ENCODE measurements at places on chromosomes 4 and X. TPM values are rescaled to one million over a fixed set of nuclear protein-coding genes. Genes with fewer than 3 reads are reported as not detected.

- DNase-seq: no peak
Observed at GRCh38 chr4:185112104-185112503, 31.0 kb upstream of the SLC25A4 start.

- DNase-seq: no peak
Observed at GRCh38 chr4:138051157-138051556, 191.0 kb downstream of the SLC7A11 start.

- no peak for DNase-seq
Observed at GRCh38 chrX:51456814-51457213, 39.6 kb downstream of the NUDT11 start.

DNA sequence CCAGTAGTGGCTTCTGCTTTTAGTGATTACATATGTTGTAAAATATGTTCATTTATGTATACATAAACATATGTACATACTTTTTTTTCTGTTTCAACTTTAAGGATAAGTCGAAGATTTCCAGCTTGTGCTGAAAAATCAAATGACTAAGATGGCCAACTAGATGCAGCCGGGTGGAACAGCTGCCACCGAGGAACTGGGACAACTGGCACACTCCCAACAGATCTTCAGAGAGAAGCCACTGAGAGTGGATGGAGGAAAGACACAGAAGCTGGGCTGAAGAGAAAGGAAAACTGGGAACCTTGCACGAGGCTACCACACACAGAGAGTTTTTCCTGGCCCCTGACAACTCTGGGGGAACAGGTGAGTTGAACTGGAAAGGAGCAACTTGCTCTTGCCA, 207.5 kb downstream of the FAM47B start:
- DNase-seq: no peak

DNA sequence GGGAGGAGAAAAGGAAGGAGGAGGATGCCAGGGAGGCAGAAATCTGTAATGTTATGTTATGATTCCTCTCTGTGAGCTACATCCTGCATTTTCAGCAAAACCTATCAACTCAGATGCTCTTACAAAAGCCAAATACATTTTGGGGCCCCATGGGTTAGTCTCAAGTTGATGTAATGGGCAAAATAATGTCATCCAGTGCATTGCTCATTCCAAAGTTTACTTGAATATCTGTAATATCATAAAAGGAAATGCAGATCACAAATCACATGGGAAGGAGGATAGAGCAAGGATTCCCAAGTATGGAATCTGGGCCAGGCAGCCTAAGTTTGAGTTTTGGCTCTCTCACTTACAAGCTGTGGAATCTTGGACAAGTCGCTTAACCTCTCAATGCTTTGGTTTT, 74.9 kb upstream of the SOD3 start:
- DNase-seq: no peak

DNA sequence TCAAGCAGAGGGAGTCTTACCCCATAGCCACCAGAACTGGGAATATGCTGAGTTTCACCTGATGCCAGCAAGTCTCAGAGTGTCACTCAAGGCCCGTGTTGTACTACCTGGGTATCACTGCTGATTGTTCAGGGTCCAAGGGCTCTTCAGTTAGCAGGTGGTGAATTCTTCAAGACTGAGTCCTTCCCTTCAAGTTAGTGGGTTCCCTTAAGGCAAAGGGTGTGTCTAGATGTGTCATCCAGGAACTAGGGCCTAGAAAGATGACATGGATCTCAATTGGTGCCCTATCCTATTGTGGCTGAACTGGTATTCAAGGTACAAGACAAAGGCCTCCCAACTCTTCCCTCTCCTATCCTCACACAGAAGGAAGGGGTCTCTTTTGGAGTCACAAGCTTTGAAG, 159.9 kb upstream of the DIPK2B start:
- no peak for DNase-seq

- no peak for DNase-seq
Observed at GRCh38 chrX:77415161-77415560, 32.0 kb upstream of the FGF16 start.

- no peak for DNase-seq
Observed at GRCh38 chr4:106035204-106035603, 139.9 kb downstream of the NPNT start.

DNA sequence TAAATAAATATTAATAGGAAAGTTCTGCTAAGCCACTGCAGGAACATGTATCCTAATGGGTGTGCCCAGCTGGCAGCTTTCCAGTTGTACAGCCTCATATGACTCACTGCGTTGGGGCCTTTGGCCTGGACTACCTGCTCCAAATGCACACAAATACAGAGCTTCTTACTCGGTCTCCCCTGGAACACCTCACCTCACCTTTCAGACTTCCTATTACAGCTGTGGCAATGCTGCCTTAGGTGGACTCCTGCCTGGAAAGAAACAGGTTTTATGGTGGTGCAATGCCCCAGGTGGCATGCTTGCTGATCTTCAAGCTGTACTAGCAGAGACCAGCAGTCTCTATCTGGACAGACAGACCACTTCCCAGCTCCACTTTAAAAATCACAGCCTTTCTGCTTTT, 85.7 kb upstream of the EXOC1L start:
- peak; percentile 65 for DNase-seq

DNA sequence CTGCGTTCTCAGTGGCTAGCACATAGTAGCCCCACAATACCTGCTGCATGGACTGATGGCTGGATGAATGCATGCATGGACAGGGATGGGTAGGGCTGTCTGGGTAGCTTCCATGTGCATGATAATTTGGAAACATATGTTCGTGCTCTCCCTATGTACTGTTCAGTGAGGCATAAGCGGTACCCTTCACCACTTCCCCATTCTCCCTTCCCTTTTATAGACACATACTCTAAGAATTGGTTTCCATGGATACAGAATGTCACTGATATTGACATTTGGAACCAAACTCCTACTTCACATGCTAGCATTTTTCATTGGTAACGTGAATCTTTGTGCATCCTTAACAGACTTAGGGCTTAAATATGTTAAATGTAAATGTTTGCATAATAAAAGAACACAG, 20.4 kb downstream of the USP46 start:
- DNase-seq: no peak

GRCh38 chrX:21479695-21480270, 105.6 kb downstream of the CNKSR2 start:
- DNase-seq: no peak

- peak; percentile 76 for DNase-seq
Observed at GRCh38 chrX:56788229-56788628, 59.2 kb downstream of the NBDY start.

DNA sequence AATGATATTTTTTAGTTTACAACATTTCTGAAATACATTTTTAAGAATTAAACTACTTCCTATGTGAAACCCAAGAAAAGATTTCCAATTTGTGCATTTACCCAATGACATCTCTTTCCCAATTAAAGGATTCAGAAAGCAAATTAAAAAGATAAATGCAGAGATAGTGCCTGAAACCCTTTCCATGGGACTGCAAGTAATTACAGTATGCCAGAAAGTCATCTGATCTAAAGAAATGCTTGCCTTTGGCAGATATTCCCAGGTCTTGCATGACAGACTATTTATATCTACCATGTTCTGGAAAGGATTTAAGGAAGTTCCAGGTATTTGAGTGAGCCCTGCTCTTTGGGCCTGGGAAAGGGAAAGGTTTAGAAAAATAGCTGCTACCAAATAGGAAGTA, 41.6 kb upstream of the CXorf38 start:
- no peak for DNase-seq

Gene MCTS1
- 26.7 TPM for total RNA-seq

Gene TLR10
- 1.1 TPM for total RNA-seq

Gene GRIA2
- total RNA-seq: 19.2 TPM

Gene CXCL6
- not detected for total RNA-seq

Gene FGD1
- total RNA-seq: 12.5 TPM

Gene ARAP2
- 10.5 TPM for total RNA-seq

Gene TRMT10A
- 3.3 TPM for total RNA-seq
